NT2/D1 (cell line): ENCODE measurements at places on chromosomes 1 and 21.

GRCh38 chr21:27567381-27567780 lies 600.5 kb upstream of the ADAMTS5 start:
- no peak for DNase-seq

DNA sequence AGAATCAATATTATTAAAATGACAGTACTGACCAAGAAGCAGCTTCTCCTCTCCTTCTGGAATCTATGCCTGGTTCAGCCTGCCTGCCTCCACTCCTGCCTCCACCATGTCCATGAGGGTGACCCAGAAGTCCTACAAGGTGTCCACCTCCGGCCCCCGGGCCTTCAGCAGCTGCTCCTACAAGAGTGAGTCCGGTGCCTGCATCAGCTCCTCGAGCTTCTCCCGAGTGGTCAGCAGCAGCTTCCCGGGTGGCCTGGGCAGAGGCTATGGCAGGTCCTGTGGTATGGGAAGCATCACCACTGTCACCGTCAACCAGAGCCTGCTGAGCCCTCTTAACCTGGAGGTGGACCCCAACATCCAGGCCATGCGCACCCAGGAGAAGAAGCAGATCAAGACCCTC lies 822.4 kb upstream of the NEGR1 start:
- no peak for DNase-seq

DNA sequence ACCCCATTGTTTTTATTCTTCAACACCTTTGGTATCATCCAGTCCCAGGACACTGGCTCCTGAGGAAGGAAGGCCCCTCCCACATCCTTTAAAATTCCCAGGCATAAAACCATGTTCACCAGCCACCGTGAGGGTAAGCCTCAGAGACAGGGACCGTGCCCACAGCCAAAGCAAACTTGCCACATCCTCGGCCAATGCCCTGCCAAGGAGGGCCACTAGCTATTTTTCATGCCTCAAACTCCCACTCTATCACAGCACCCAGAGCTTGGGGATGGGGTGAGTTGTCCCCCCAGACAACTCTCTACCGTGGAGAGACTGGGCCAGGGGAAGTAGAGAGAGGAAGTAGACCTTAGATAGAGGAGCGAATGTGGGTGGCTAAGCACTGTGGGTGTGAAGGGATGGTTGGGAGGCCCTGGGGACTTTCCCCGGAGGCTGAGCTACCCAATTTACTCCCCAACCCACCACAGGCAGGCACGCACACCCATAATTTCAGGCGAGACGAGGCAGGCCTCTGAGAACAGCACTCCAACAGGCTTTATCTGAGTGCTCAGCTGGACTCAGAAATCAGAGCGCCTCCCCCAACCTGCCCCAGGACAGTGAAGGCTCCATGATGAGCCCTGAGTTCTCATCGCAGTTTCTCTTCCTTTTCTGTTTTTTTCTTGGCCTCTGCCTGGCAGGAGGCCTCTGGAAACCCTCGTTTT lies 15.9 kb upstream of the BTG2 start:
- DNase-seq: no peak

DNA sequence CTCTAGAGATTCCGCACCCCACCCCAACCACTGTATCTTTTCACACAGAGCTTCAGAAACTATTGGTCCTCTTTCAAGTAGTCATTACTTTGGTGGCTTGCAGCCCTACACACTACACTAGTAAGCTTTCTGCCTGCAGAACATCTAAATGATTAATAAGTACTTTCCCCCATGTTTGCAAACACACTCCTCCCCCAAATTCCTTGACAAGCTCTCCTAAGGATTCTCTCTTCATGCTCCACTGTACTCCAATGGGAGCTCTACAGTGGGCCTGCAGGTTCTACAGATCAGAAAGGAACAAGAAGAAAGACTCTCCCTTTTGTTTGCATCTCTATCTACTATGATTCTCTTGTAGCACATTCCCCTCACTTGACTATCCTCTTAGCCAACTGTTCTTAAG lies 16.3 kb upstream of the NUF2 start:
- DNase-seq: no peak

- DNase-seq: no peak
These were observed 61.8 kb upstream of the IFNLR1 start for GRCh38 chr1:24248859-24249258.

- DNase-seq: no peak
These were observed 18.2 kb downstream of the DNALI1 start for GRCh38 chr1:37574834-37575480.

GRCh38 chr1:99603699-99604560 lies 42.0 kb upstream of the PALMD start:
- DNase-seq: no peak

DNA sequence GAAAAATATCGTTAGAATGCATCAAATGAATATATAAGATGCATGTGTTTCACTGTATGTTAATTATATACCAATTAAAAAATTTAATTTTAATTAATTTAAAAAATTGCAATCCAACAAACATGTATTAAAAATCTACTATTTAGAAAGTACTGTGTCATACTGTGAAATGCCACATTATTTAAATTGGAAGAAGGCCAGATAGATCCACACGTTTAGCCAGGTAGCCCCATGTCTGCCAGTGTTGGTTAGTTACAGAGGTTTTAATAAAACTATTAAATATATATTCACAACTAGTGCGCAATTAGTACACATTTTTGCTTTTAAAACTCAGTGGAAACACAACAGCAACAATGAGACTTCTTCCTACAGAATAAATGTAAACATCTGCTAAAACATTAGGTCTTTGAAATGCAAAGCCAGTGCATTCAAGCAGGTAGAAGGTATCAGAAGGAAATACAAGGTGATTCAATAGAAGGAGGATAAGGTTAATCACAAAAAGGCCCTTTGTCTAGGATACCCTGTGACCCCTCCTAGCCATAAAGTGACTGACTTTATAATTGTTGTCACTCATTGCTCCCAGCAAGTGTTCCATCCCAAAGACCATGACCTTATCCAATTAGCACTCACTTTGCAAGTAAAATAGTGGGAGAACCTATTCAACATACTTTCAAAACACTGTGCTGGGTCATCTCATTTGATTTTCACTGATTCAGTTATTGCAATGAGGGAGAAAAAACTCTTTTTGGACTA lies 211.5 kb downstream of the TTLL7 start:
- peak; percentile 30 for DNase-seq
